ENCODE measurements at places on chromosomes 2 and 18. TPM values are rescaled to one million over a fixed set of nuclear protein-coding genes. Genes with fewer than 3 reads are reported as not detected.

- DNase-seq = no peak
Observed at GRCh38 chr2:227407591-227408151, 19.9 kb upstream of the SCYGR1 start.

- DNase-seq = no peak
Observed at GRCh38 chr2:229521576-229521975, 192.8 kb downstream of the DNER start.

DNA sequence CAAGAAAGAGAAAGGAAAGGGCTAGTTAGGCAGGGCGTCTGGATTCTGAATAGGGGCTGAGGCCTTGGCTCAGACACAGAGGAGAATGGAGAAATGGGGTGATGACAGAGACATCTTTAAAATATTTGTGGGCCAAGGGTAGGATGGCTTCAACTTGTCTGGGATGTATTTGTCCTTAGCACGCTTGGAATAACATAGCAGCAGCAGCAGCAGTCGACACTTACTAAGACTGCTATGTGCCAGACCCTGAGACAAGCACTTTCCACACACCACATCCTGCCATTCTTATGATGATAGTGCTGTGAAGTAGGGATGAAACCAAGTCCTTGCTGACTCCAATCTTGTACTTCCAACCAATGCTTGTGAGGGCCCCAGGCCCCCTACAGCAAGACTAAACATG lies 2.6 kb downstream of the IL1RL1 start:
- DNase-seq = no peak

The CHRNG gene
- total RNA-seq = not detected

- no peak for DNase-seq
Observed at GRCh38 chr18:76051396-76052226, 443.4 kb downstream of the ZNF516 start.

The UBE2E3 gene
- 237 TPM for total RNA-seq

The SCN7A gene
- 6.3 TPM for total RNA-seq

The NPHP1 gene
- 5.7 TPM for total RNA-seq

DNA sequence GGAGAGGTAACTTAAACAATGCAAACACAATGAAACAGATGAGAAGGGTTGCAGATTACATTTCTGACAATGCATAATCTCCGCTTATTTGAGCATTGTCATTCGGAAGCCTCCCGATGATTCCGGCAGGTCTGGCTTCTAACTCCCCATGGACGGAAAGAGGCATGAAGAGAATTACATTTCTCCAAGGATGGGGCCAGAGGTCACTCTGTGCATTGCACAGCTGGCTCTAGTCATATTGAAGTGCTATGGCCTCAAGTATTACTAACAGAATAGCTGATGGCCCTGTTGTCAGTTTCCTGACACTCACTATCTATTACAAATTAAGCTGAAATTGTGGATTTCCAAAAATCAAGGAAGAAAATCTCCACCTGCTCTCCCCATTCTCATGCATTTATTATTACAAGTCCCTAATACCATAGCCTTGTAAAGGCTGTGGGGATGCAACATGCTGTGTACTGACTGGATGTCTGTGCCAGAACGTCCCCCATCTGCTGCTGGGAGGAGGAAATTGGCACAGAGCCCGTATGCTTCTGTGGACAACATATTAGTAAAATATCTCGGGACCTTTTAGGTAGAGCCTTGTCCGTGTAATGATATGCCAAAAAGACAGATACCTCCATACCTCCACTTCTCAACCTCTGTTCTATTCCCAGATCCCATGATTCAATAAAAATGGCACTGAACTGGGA lies 168.1 kb downstream of the SETBP1 start:
- DNase-seq = no peak

The CYS1 gene
- total RNA-seq = 7.3 TPM

DNA sequence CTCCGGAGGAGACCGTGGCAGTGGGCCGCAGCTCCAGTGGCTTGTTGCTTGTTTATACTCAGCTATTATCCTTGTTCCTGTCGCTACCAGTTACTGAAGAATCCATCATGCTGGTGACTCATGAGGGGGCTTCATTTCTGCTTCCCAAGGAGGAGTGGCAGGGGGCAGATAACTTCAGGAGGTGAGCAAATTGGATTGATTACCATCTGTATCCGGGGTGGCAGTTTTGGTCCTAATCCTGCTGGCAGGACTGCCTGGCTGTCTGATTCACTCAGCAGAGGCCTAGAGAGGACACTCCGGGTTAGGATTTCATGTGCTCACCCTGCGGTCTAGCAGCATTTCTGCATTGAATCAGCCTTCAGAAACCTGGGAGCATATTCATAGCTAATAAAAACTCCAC lies 230.0 kb downstream of the ACTR3 start:
- DNase-seq = no peak

DNA sequence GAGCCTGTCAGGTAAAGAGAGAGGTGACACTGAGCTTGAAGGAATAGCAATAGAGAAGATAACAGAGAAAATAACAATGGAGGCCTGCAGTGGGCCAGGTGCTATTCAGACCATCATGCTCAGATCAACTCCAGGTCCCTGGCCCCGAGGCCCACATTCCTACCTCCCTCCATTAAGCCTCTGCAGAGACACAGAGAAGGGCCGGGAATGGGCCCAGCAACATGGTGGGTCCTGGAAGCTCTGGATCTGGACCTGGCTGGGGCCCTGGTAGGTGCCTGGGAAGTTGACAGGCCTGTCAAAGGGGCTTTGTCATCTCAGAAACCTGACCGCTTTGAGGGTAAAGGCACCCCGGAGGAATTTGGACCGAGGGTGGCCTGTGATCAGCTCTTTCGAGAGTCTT lies 159.7 kb upstream of the GLI2 start:
- DNase-seq = no peak

DNA sequence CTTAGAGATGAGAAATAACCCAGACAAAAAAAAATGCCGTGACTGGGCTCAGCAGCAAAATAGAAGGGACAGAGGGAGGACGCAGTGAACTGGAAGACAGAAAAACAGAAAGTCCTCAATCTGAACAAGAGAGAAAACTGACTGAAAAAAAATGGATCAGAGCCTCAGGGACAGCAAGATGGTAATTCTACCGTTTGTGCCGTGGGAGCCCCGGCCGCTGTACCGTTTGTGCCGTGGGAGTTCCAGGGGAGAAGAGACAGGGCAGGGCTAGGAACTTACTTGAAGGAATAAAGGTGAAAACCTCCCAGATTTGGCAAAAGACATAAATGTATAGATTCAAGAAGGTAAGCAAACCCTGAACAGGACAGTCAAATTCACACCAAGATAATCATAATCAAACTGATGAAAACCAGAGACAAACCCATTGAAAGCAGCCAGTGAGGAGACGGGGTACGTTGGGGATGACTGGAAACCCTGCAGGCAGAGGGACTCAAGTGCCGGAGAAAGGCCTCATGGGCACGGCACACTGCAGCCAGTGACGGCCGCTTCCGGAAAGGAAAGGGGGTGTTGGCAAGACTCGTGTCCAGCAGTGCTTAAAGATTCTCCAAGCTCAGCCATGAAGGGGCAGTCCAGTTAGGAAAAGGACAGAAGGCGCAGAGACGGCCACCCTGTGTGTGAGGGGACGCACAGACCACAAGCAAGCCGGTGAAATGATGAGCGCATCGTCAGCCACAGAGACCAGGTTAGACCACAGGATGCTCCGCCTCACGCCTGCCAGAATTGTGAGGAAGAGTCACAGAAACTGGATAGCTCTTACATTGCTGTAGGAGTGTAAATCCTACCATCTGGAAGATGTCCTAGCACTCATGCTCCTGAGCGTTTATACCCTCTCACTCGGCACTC lies 40.0 kb upstream of the NFATC1 start:
- no peak for DNase-seq

GRCh38 chr2:217118559-217119284 lies 258.9 kb upstream of the TNP1 start:
- DNase-seq = no peak

The TUBA3E gene
- not detected for total RNA-seq

All from endothelial cell (in vitro differentiated cells).